ENCODE measurements at places on chromosomes 12 and 14.

DNA sequence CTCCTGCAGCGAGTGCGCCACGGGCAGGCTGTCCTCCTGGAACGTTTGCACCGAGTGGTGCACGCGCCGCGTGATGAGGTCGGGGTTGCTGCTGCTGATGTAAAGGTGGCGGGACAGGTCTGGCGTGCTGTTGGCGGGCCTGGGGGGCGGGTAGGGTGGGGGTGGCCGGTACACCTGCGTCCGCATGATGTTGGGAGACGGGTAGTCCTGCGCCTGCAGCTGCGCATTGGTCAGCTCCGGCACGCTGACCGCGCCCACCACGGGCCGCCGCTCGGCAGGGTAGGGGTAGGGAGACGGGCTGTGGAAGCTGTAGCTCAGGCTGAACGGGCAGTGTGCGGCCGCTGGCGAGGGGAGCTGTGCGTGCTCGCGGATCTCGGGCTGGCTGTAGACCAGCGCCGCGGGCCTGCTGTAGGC lies 75.2 kb downstream of the PTPN21 start:
- DNase-seq, result no peak

DNA sequence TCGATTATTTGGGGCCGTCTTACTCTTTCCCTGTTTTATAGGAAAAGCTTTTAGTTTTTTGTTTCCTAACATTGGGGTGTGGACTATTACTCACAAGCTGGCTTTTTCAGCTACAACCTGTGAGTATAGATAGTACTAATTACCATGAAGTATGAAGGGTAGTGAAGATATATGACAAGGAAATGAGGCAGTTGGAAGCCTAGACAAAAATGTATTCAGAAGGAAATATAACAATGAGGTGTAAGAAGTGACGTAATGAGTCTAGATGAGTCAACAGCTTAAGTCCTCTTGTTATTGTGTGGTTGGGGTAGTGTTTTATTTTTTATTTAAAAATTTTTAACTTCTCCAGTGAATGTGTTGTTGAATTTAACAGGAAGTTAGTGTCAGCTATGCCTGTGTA lies 804.5 kb downstream of the NRXN3 start:
- no peak for DNase-seq

GRCh38 chr12:72491426-72491825 lies 219.3 kb downstream of the TRHDE start:
- DNase-seq, result no peak

GRCh38 chr12:52558781-52559445 lies 6.0 kb upstream of the KRT71 start:
- no peak for DNase-seq

DNA sequence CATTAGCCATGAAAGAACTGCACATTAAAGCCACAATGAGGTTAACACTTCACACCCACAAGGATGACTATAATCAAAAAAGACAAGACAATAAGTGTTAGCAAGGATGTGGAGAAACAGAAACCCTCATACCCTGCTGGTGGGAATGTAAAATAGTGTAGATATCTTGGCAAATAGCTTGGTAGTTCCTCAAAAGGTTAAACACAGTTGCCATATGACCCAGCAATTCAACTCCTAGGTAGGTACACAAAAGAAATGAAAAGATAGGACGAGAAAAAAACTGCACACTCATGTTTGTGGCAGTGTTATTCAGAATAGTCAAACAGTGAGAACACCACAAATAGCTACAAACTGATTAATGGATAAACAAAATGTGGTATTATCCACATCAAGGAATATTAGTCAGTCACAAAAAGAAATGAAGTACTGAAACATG lies 93.5 kb downstream of the ATXN2 start:
- no peak for DNase-seq

DNA sequence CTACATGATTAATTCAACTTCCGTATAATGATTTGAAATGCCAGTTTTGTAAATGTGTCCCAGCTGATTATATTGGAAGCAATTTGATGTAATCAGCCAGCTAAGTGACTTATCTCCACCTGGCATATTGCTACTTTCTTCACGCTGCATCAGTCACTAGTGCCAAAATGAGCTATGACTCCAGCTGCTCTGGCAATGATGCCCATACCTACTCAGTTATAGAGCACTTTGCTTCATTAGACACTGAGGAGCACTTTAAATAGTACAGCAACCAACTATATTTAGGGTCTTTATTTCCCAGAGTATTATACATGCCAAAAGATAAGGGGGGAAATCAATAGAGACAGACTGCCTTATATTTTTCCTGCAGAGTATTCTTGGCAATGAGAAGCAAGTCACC lies 67.9 kb upstream of the LIN7A start:
- no peak for DNase-seq

- DNase-seq, result no peak
Measured at GRCh38 chr14:61747342-61747741, 14.9 kb upstream of the SNAPC1 start.

- DNase-seq, result no peak
Measured at GRCh38 chr12:76391461-76391860, 43.2 kb upstream of the BBS10 start.

DNA sequence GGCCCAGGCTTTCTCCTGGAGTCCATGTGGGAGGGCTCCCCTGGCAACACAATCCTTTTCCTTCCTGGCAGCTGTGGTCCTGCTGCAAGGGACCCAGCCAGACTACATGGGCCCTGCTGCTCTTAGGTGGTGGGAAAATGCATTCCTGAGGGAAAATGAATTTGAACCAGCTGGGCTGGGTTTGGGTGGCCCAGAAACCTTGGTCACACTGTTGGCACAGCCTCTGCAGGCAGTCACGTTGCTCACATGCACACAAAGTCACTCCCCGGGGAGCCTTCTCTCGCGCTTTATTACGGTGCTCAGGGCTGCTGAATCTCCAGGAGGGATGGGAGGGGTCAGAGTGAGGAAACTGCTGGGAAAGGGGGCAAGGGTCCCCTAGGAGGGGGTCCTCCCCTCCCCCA lies 17.2 kb downstream of the PLEKHG3 start:
- no peak for DNase-seq

DNA sequence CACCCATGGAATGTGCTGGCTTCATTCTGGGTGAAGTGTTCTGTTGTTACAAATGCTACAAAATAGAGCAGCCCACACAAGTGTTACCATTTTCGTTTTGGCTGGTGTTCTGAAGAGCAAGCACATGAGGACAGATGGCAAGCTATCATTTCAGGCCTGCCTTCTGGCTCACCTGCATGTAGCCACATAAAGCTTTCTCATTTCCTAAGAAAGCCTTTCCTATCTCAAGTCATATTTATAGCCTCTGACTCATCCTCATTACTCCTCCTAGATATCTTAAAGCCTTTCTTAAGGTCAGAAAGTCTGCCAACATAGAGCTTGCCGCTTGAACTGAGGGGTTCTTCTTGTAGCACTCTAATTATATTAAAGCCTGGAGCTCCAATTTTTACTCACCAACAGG lies 89.0 kb downstream of the PTPRR start:
- no peak for DNase-seq

- peak; percentile 82 for DNase-seq
Measured at GRCh38 chr12:54603173-54603814, 14.8 kb upstream of the PPP1R1A start.

DNA sequence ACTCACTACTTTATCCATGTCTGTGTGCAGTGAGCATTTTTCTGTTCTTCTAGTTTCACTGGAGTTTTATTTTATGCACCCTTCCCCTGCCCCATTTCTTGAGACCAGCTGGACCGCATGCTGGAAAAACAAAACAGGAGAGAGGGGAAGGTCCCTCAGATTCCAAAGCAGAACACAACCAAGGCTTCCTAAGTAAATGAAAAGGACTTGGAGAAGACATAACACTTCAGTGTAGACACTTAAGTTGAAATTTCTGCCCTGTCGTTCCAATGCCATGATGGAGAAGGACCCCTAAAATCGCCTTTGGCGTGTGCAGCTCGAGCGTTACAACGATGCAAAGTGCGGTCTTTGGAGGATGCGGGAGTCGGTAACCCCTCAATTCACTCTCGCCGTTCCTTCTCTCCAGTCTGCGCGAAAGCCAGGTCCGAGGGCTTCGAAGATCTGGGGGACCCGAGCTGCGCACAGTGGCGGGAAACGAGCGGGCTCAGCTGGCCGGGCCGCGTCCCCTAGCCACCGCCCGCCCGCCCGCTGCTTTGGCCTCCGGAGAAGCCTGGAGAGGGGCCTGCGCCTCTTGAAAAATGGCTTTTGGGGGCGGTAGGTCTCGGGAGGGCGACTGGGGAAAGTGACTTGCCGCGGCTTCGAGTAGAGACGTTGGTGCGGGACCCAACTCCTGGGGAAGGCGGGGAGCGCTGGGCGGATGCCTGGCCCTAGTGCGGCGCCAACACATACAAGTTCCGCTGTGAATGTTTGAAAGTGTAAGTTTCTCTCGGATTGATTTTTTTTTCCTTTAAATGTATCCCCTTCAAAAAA lies 11.2 kb upstream of the HOXC13 start:
- no peak for DNase-seq

DNA sequence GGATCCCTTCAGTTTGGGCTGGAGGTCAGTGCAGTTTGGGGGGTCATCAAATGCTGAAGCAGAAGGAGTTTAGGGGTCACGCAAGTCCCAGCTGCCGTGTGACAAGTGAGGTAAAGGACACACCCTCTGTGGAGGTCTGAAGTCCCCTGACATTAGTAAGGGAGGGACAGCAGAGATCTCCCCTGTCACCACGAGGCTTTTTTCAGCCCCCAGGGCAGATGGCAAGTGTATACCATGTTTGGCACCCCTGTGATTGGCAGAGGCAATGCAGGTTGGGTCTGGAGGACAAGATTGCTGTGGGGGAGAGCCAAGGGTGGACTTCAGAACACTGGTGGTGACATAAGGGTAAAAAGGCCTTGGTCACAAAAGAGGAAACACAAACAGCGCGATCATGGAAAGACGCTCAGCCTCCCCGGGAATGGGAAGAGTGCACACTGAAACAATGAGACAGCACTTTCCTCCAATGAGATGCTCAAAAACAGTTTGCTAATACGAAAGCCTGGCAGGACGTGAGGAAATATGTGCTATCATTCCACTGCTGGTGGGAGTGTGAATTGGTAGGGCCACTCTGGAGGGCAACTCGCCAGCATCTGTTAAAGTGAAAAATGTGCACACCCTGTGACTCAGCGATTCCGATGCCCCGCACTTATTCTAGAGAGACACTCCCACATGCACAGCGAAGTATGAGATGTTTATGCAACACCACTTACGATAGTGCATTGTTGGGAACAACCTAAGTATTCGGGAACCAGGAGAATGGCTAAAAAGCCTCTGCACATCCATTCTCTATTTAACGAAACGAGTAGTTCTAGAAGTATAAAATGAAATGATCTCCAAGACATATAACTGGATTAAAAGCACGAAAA lies 14.4 kb upstream of the CD27 start:
- peak; percentile 84 for DNase-seq

- DNase-seq, result peak; percentile 8
Measured at GRCh38 chr12:12214635-12215131, 52.2 kb downstream of the LRP6 start.

GRCh38 chr12:93591137-93591868 lies 18.8 kb downstream of the SOCS2 start:
- peak; percentile 88 for DNase-seq

DNA sequence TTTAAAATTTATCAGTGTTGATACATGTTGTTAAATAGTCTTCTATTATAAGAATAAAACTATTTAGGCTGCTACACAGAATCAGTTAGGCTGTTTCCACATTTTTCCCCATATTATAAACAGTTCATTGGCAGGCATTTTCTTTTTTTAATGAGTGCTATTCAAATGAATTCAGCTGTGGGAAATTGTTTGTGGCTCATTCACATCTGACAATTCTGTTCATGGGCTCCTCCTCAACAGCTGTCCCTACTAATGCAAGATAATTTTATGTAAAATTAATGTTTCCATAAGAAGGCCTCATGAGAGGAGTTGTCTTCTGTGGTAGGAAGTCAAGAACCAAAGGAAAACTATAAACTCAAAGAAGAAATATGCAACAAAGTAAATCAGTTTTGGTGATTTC lies 218.0 kb downstream of the PPFIA2 start:
- DNase-seq, result no peak

GRCh38 chr14:106613256-106613655 lies 1086.9 kb downstream of the TMEM121 start:
- DNase-seq, result no peak

GRCh38 chr12:129298921-129299320 lies 445.6 kb downstream of the GLT1D1 start:
- no peak for DNase-seq

GRCh38 chr14:50311972-50312733 lies at the start of the genes DMAC2L and L2HGDH:
TSS of gene DMAC2L (plus strand) at chr14:50312324. CDS start at chr14:50321488, 9,164 bp downstream.
TSS of gene L2HGDH (minus strand) at chr14:50312229. CDS start at chr14:50312150, 79 bp downstream.
- peak; percentile 95 for DNase-seq

DNA sequence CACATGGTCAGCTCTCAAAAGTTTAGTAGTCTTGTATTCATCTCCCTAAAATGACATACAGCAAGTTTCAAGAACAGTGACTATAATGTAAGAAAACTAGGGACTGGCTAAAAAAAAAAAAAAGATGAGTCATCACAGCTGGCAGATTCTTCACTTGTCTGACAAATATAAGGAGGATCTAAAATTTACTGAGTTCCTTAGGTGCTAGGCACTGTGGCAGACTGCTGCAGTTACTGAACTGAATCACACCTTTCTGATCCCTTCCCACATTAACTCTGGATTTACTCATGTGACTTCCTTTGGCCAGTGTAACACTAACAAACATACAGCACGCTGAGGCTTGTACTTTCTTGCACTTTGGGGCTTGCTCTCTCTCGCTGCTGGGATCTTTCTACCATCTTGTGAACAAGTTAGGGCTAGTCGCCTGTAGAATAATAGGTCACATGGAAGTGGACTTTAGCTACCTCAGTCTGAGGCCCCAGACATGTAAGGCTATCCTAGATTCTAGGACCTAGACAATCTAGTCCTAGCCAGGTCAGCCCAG lies 32.1 kb downstream of the BAZ1A start:
- DNase-seq, result peak; percentile 74

DNA sequence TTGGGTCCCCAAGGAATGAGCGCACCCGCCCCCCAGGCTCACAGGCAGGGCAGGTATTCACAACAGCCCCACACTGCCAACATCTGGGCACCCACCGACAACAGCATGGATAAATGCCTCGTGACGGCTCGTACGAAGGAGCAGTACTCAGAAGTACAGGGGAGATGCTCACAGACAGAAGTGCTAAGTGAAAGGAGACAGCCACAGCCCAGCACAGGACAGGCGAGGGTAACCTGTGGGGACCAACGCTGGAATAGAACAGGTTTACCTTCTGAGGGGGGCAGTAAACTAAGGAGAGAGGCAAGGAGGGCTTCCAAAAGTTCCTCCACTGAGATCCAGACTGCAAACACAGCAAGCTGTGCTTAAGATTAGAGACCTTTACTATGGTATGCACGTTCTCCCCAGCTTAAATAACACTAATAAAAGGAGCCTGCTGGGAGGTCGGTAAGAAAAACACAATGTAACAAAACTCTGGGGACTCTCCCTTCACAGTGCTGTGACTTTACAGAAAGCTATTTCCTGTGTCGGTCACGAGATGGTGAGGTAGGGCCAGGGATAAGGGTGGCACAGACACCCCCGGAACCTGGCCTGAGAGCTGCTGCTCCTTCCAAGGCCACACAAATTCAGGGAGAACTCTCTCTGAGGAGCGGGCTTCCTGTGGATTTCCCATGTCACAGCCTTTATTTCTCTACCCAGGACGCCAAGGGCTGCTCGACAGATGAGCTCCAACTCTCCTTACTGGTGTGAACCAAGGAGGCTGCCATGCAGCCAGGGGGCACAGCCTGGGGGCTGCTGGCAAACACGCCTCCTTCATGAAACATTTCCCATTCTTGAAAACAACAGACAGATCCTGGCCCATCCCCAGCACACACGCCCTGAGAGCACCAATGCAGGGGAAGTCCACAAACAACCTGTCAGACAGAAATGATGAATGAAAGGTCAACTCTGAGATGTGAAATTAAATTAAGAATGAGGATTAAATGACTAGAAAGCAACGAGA lies 26.3 kb downstream of the SLC15A4 start:
- DNase-seq, result no peak
